ENCODE measurements at places on chromosomes 3 and 15.

- no peak for DNase-seq
Observed at GRCh38 chr3:71924721-71925120, 139.8 kb upstream of the PROK2 start.

- no peak for DNase-seq
Observed at GRCh38 chr15:81889485-81889881, 156.3 kb downstream of the MEX3B start.

DNA sequence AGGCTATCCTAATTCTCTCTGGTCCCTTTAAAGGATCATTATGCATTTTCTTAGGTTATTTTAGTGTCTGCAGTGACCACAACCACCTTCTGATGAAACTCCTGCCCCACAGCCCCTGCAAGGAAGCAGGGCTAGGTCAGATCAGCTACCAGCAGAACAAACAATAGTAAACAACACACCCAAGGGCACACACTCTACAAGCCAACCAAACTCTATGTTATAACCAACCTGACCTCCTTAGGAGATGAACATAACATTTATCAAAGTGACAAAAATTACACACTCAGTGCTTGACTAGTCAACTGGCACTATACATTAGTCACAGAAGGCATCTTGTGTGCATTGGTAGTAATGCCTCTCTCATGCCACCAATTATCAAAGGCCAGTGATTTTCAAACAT lies 17.3 kb downstream of the DENND6A start:
- DNase-seq = no peak

GRCh38 chr3:24390169-24391130 lies 104.2 kb downstream of the THRB start:
- no peak for DNase-seq

DNA sequence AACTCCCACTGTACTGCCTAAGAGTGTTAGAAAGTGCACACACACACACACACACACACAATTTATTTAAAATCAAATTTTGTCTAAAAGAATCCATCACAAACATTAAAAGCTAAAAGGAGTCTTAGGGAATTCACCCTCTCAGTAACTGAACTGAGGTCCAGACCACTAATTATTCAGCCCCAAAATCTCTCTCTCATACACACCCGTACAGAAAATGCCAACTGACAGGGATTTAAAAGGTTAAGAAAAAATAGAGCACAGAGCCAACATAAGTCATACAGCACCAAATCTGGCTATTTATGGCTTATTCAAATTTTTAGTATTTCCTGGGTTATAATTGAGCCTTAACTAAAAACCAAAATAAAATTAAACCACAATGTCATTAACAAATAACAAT lies 20.7 kb downstream of the GBE1 start:
- DNase-seq = no peak

GRCh38 chr3:23612296-23612891 lies 193.4 kb upstream of the UBE2E1 start:
- DNase-seq = no peak

GRCh38 chr3:188507244-188507720 lies 353.3 kb downstream of the LPP start:
- no peak for DNase-seq

- DNase-seq = no peak
Observed at GRCh38 chr15:82698711-82699345, 10.8 kb downstream of the AP3B2 start.

- no peak for DNase-seq
Observed at GRCh38 chr15:22224241-22224671, 143.9 kb downstream of the OR4M2 start.

DNA sequence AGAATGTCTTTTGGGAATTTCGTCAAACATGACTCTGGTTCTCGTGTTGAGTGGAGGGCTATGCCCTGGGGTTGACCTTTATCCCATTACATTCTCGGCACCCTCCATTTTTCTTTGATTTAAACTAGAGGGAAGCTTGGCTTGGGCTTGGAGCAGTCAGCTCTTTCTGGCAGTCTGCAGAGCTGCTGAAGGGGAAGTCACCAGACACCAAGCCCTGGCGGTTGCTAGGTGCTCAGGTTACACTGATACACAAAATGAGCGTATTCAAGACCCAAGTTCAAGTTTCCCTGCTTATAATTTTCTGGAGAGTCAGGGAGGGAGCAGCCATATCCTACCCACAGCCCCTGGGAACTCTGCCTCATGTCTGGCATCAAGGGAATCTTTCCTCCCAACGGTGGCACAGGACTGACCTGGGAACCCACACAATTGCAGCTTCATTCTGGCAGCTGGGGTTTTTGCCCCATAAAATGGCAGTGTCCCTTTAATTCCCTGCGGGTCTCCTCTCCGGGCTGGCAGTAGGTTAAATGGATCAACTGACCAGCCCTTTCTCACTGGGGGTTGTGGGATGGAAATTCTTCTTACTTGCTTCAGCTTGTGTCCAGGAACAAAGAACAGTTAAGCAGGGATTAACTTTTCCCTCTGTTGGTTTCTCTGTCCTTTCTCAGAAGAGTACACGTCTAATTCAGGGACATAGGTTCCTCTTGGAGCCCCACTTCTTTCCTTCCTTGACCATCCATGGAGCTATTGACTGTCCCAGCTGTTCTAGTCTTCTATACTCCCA lies 110.0 kb upstream of the DLG1 start:
- no peak for DNase-seq

GRCh38 chr3:10516544-10517452 lies 11.4 kb upstream of the ATP2B2 start:
- DNase-seq = no peak
